ENCODE measurements at places on chromosomes 7 and 10. TPM values are rescaled to one million over a fixed set of nuclear protein-coding genes. Genes with fewer than 3 reads are reported as not detected.

DNA sequence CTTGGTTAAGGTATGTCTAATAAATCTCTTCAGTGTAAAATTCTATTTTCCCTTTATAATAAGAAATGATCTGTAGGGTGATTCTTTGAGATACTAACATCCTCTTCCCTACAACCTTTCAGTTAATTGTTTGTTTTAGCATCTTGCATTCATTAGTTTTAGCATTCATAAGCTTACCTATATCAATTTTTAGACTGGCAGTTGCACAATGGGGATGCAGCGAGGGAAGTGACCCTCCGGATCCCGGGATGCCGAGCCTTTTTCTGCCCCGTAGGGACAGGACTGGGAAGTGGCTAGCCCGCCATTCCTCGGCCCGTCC lies 508 bp upstream of the KIF20B start:
- DNase-seq: no peak

GRCh38 chr10:45437587-45438465 lies 63.8 kb downstream of the ALOX5 start:
- DNase-seq: no peak

GRCh38 chr7:141366091-141366621 lies 185.1 kb upstream of the AGK start:
- no peak for DNase-seq

GRCh38 chr7:31100871-31101270 lies 48.8 kb downstream of the ADCYAP1R1 start:
- peak; percentile 22 for DNase-seq

GRCh38 chr7:155267023-155267422 lies 30.7 kb upstream of the INSIG1 start:
- no peak for DNase-seq

DNA sequence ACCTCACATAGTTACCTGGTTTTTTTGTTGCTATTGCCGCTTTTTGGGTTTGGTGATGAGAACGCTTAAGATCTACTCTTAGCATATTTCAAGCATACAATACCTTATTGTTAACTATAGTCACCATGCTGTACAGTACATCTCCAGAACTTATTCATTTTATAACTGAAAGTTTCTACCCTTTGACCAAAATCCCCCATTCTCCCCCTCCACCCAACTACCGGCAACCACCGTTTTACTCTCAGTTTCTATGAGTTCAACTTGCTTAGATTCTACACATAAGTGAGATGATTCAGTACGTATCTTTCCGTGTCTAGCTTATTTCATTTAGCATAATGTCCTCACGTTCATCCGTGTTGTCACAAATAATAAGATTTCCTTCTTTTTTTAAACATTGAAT lies 86.7 kb upstream of the IL6 start:
- no peak for DNase-seq

DNA sequence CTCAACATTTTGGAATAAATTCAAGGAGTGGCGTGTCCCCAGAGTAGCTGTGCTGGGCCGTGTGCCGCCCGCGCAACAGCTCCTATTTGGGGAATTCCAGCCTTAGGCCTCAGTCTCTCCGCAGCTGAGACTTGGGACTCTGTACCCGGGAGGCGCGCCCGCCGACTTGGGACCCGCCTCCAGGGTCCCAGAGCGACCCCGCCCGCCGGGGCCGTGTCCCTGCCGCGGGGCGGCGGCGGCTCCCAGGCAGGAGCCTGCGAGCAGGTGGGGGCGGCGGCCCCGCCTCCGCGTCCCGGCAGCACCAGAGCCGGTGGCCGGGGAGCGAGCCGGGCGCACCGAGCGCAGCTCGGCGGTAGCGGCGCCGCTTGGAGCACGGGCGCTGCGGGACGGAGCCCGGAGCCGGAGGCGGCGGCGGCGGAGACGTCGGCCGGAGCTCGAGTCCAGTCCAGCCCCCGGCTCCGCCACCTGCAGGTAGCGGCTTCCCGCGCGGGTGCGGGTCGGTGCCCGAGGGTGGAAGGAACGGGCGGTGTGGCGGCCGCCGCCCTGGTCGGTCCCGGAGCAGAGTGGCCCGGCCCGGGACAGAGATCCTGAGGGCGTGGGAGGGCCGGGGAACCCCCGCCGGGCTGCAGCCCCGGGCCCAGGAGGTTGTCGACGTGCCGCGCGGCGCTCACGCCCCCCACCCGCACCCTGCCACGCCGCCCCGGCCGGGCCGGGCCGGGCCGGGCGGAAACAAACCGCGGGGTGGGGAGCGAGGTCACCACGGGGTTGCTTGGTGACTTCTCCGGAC lies at the start of gene WIPF3:
Gene WIPF3, plus strand, starts transcription at position 301 of the 787 bp plus-strand sequence. CDS start 28,217 bp downstream, outside the sequence.
- DNase-seq: no peak

GRCh38 chr7:97002555-97003261 lies 2.6 kb upstream of the DLX6 start:
- no peak for DNase-seq

GRCh38 chr7:98641646-98642500 lies 24.8 kb downstream of the NPTX2 start:
- no peak for DNase-seq

GRCh38 chr10:132366499-132366898 lies 30.5 kb upstream of the PWWP2B start:
- DNase-seq: no peak

- no peak for DNase-seq
Measured at GRCh38 chr10:111116211-111116610, 39.4 kb downstream of the ADRA2A start.

GRCh38 chr10:42753507-42754154 lies 29.0 kb upstream of the BMS1 start:
- no peak for DNase-seq

The EVX1 gene
- total RNA-seq: not detected

The ADAM12 gene
- total RNA-seq: 0.48 TPM

The OR2A5 gene
- total RNA-seq: not detected

The INHBA gene
- total RNA-seq: 1.1 TPM

The ASB10 gene
- not detected for total RNA-seq

Data from natural killer cell treated with Interleukin-12 subunit alpha and Interleukin-12 subunit beta and Interleukin-15 and Interleukin-18, amount 100 ng/mL, for 72 hours (primary cell).